Cardiac muscle cell (in vitro differentiated cells and primary cell): ENCODE measurements at places on chromosomes 7 and 10.
A peak's percentile ranks its signal among the peaks of the same experiment; 100 is the strongest.

DNA sequence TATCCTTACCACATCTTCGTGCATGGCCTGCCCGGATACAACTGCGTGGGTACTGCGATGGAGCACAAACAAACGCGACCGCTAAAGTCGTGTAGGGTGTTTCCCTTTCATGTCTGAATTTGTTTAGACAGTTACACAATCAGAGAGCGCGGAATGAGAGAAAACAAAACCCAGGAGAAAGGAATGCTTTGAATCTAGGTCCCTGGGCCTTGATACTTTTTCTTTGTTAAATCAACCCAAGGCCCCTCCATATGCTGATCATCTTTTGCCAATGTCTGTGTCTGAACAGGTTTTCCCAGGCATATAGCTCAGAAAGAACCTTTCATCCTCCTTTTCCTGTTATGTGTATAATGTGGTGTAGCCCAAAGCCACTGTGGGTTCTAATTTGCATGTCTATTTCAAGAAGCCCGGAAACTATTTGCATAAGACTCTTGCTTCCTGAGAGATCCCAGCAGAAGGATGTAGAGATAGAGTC is 145.8 kb downstream of the FRMD4A start:
- no peak overlapping the region for H3K4me3 ChIP-seq
- H3K27me3 ChIP-seq = no peaks in the 10 kb centered on the region
- H3K27ac ChIP-seq = peak overlapping the region; percentile 44
- no peaks in the 10 kb centered on the region for H3K4me1 ChIP-seq
- no peaks in the 10 kb centered on the region for H3K36me3 ChIP-seq

- no peaks in the 10 kb centered on the region for H3K27me3 ChIP-seq
- H3K36me3 ChIP-seq = no peaks in the 10 kb centered on the region
- H3K4me3 ChIP-seq = no peak overlapping the region
- no peak overlapping the region for H3K27ac ChIP-seq
- H3K4me1 ChIP-seq = peaks cover 18% of the 10 kb centered on the region
Measured at GRCh38 chr10:56928714-56929113, 567.7 kb upstream of the ZWINT start.

- peak; percentile 48 for DNase-seq
- no peak overlapping the region for H3K4me3 ChIP-seq
- no peaks in the 10 kb centered on the region for H3K36me3 ChIP-seq
- H3K27ac ChIP-seq = no peak overlapping the region
- H3K27me3 ChIP-seq = peaks cover 10% of the 10 kb centered on the region
Measured at GRCh38 chr10:93813507-93814465, 56.0 kb downstream of the LGI1 start.

DNA sequence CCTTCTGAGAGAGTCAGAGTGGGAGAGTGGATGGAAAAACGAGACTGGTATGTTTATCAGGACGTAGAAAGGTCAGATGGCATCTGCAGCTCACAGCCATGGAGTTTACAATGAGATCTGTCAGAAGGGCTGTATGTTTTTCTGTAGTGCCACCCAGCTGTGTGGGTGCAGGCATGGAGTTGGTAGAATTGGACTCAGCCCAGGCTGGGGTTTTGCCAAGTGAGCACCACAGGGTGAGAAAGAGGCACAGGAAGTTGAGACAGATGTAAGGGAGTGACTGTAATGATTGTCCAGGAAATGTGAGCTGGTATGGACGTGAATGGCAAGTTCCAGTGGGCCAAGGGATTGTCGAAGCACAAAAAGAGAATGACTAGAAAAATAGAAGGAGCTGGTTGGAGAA is 9.1 kb upstream of the ZYX start:
- no peak overlapping the region for H3K27ac ChIP-seq
- DNase-seq = no peak
- H3K27me3 ChIP-seq = peaks cover 1% of the 10 kb centered on the region
- no peaks in the 10 kb centered on the region for H3K36me3 ChIP-seq
- H3K4me1 ChIP-seq = no peaks in the 10 kb centered on the region
- H3K4me3 ChIP-seq = no peak overlapping the region

DNA sequence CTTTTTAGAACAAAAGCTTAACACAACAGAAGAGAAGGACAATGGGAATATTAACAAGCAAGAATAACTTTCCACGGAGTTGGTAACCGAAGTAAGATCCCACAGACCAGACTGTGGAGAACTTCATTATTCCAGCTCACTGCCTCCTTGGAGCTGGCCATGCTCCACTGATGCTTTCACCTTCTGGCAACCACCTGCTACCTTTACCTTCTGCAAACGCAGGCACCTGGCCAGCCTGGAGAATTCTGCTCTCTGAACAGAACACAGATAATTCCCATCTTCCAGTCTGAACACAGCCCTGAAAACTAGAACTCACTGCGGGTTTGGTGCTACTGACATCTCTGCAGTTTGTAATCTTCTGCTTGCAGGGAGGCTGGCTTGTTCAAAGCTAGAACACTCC is 66.5 kb downstream of the JAZF1 start:
- H3K4me3 ChIP-seq = no peak overlapping the region
- no peak overlapping the region for H3K27ac ChIP-seq
- no peak for DNase-seq
- no peaks in the 10 kb centered on the region for H3K27me3 ChIP-seq
- no peaks in the 10 kb centered on the region for H3K36me3 ChIP-seq
- H3K4me1 ChIP-seq = peaks cover 24% of the 10 kb centered on the region

- DNase-seq = peak; percentile 19
- no peaks in the 10 kb centered on the region for H3K4me1 ChIP-seq
- no peak overlapping the region for H3K27ac ChIP-seq
- no peak overlapping the region for H3K4me3 ChIP-seq
- H3K36me3 ChIP-seq = no peaks in the 10 kb centered on the region
Measured at GRCh38 chr7:70317356-70317755, 719.1 kb downstream of the AUTS2 start.

DNA sequence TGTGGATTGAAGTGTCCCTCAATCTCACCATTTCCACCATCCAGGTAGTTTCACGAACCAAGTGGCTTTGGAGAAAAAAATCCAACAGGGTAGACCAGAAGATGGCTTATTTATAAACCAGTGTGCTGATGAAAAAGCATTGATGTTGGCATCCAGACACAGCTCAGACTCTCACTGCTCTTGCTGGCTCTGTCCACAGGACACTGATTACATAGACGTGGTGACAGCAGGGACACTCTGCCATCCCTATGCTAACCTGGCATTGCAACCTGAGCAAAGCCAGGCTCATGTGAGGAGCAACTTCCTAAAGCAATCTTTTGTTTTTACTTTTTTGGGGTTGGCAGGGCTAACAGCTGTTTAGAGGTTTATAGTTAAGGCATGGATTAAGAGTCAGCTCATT is 130.6 kb upstream of the SVIL start:
- no peak overlapping the region for H3K27ac ChIP-seq
- no peaks in the 10 kb centered on the region for H3K36me3 ChIP-seq
- H3K4me3 ChIP-seq = no peak overlapping the region
- H3K4me1 ChIP-seq = no peaks in the 10 kb centered on the region
- H3K27me3 ChIP-seq = no peaks in the 10 kb centered on the region

DNA sequence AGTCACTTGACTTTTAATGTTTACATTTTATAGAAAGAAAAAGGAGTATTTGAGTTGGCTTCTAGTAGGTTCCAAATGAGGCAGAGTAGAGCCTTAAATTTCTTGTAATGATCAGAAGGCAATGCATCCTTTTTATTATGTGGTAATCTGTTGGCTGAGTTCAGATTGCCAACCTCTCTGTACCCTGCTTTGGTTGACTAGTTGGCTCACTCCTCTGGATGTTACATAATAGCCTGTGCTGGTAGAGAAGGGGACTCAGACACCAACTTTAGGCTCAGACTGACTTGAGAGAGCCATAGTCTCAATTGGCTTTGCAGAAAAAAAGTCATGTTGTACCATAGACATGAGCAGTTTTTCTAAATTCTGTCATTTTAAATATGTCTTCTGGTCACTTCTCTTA is 46.8 kb upstream of the GLCCI1 start:
- H3K4me3 ChIP-seq = no peak overlapping the region
- no peaks in the 10 kb centered on the region for H3K27me3 ChIP-seq
- no peak overlapping the region for H3K27ac ChIP-seq
- no peaks in the 10 kb centered on the region for H3K4me1 ChIP-seq

DNA sequence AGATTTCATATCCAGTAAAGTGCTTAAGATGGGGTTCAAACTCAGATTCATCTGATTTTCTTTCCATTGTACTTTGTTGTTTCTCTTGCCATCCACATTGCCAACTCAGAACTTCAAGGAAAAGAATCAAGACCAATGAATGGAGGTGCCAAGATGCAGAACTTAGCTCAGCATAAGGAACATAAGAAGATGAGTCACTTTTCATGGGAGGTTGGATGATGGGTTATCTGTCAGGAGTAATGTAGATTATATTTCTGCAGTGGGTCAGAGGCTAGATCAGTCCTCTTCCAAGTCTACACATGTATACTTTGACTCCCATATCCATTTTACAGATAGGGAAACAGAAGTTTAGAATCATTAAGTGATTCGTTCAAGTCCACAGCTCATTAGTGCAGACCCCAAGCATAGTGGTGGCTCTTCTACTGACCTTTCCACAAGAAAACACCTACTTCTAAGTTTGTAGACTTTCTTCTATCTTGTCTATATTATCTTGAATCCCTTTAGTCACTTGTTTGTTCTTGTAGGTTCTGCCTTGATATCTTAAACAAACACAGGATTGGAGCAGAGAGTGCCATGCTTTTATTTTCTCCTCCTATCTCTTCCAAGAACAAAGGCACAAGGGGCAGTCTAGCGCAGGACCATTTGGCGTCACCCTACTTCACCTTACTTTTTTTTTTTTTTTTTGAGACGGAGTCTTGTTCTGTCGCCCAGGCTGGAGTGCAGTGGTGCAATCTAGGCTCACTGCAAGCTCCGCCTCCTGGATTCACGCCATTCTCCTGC is 14.0 kb upstream of the ADD3 start:
- DNase-seq = no peak
- H3K36me3 ChIP-seq = no peaks in the 10 kb centered on the region
- no peak overlapping the region for H3K4me3 ChIP-seq
- H3K27me3 ChIP-seq = no peaks in the 10 kb centered on the region
- peaks cover under 1% of the 10 kb centered on the region for H3K4me1 ChIP-seq
- no peak overlapping the region for H3K27ac ChIP-seq

DNA sequence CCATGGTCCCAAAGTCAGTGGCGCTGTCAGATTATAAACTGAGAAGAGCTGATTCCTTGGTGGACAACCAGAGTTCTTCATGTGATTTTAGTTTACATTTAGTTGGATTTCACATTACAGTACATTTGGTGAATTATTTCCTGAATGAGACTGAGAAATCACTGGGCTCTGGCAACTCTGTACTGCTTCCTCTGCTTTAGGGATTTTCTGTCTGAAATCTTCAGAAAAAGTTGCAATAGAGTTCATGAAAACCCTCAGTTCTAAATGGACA is 242.6 kb downstream of the BICC1 start:
- H3K27ac ChIP-seq = no peak overlapping the region
- no peak for DNase-seq
- H3K27me3 ChIP-seq = no peaks in the 10 kb centered on the region
- no peaks in the 10 kb centered on the region for H3K36me3 ChIP-seq

DNA sequence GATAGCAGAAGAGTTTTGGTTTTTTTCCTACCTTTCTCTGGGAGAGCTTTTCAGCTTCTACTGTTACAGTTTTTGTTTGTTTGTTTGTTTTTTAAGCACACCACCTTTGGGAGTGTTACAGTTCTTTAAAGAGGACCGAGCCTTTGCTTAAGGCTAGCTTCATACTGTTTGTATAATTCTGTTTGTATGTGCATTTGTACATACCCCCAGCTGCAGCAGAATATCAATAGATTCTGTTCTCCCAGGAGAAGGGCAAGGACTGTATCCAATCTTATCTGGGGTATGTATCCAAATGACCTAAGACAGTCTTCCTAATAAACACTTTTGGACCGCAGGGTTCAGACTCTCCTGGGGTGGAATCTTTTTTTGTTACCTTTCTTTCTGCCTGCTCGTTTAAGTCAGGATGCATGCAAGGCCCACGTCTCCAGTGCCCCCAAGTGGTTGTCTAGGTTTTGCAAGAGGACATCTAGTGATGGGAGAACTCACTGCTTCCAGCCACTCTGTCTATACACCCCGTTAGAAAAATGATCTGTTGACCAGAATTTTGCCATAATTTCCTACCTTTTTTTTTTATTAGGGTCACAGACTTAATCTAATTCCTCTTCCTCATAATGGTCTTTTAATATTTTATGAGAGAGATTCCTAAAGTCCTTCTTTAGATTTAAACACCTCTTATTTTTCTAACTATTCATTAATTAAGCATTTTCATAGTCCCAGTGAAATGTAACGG is 23.9 kb downstream of the NRF1 start:
- no peak overlapping the region for H3K27ac ChIP-seq
- peaks cover 3% of the 10 kb centered on the region for H3K4me1 ChIP-seq
- DNase-seq = peak; percentile 48
- no peaks in the 10 kb centered on the region for H3K27me3 ChIP-seq
- no peak overlapping the region for H3K4me3 ChIP-seq
- no peaks in the 10 kb centered on the region for H3K36me3 ChIP-seq

DNA sequence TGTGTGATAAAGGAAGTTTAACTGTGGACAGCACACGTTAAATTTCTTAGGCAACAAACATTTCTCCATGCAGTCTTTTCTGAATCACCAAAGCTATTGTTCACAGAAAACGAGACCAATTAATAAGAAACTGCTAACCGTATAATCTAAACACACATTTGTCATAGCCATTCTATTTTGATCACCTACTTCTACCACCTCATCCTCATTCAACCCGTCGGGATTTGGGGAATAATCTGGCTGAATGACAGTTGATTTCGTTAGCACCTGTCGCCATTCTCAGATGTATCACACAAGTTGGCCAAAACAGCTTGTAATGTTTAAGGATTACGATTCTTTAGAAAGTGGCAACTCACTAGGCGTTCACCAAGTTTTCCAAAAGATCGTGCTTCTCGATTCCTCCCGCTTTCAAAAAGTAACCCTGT is 1.2 kb downstream of the EZH2 start:
- peak overlapping the region; percentile 100 for H3K4me3 ChIP-seq
- H3K27me3 ChIP-seq = no peaks in the 10 kb centered on the region
- peaks cover 3% of the 10 kb centered on the region for H3K4me1 ChIP-seq
- peak overlapping the region; percentile 85 for H3K27ac ChIP-seq

- H3K36me3 ChIP-seq = peaks cover 28% of the 10 kb centered on the region
- H3K4me1 ChIP-seq = no peaks in the 10 kb centered on the region
- no peak for DNase-seq
- H3K4me3 ChIP-seq = no peak overlapping the region
- no peak overlapping the region for H3K27ac ChIP-seq
- H3K27me3 ChIP-seq = no peaks in the 10 kb centered on the region
Measured at GRCh38 chr10:58399410-58399809, 14.2 kb downstream of the TFAM start.

DNA sequence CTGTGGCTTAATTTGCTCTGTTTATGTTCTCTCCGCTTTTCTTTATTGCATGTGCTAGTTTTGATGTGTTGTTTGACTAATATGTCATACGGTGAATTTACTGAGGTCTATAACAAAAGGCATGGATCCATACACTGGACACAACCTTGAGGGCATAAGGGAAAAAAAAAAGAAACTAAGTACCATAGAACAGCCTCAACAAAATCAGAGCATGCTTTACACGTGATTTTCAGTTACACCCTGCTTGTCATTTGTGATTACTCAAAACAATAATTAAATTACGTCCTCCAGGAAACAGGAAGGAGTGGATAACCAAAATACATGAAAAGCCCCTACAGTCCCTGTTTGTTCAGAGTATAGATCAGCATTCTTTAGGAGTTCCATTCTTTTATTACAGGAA is 150.5 kb downstream of the CRPPA start:
- H3K27ac ChIP-seq = no peak overlapping the region
- DNase-seq = no peak
- H3K4me3 ChIP-seq = no peak overlapping the region
- H3K36me3 ChIP-seq = no peaks in the 10 kb centered on the region

- H3K4me3 ChIP-seq = no peak overlapping the region
- H3K27ac ChIP-seq = no peak overlapping the region
- H3K27me3 ChIP-seq = no peaks in the 10 kb centered on the region
- no peaks in the 10 kb centered on the region for H3K4me1 ChIP-seq
- H3K36me3 ChIP-seq = no peaks in the 10 kb centered on the region
- DNase-seq = no peak
Measured at GRCh38 chr7:106423111-106423510, 138.3 kb upstream of the NAMPT start.
